ENCODE measurements at places on chromosomes 3 and 15.

GRCh38 chr3:29561651-29562149 is 280.8 kb downstream of the RBMS3 start:
- no peak for DNase-seq
- H3K27me3 ChIP-seq, result no peaks in the 10 kb centered on the region
- H3K27ac ChIP-seq, result no peak overlapping the region
- H3K36me3 ChIP-seq, result no peaks in the 10 kb centered on the region
- no peaks in the 10 kb centered on the region for H3K4me1 ChIP-seq

DNA sequence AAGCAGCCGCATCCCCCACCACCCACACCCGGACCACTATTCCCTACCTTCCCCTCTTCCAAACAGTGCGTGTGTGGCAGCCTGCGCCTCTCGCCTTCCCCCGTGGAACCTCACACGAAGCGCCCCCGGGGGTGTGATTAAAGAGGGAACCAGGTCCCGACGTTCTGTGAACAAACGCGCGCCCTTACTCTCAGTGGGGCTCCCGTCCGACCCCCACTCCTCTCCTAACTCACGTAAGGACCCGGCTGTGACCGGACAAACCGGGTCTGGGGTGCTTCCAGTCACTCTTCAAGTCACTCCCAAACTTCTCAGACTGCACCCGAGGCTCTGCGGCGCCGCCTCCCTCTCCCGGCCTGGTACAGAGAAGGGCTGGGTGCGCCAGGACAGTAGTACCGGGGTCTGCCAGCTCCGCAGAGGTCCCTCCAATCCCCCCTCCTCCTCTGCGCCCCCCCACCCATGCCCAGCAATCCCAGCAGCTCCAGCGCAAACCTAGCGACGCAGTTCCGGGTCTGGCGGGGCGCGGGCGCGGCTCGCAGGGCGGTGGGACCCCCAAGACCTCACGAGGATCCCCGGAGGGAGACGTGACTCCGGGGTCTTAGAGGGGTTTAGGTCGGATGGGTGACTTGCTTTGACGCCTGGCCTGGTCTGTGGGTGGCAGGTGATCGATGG is 574 bp downstream of the DUOXA1 start:
- H3K27me3 ChIP-seq, result no peaks in the 10 kb centered on the region
- H3K36me3 ChIP-seq, result no peaks in the 10 kb centered on the region
- H3K27ac ChIP-seq, result peak overlapping the region; percentile 55
- no peak for DNase-seq
- H3K4me1 ChIP-seq, result peaks cover 10% of the 10 kb centered on the region

DNA sequence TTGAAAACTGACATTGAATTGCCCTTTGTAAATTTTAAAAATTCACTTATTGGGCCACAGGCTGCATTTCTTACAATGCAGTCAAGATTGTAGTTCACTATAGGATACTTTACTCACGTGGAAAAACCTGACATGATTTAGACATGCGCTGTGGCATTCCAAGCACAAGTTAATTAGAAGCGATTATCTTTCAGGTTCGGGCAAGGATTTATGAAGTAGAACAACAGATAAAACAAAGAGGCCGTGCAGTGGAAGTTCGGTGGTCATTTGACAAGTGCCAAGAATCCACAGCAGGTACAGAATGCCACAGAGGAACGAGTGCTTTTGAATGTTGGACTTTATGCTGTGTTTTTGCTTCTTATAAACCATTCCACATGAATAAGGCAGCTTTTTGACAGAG is 37.8 kb downstream of the GPR171 start:
- H3K4me3 ChIP-seq, result no peak overlapping the region
- no peaks in the 10 kb centered on the region for H3K36me3 ChIP-seq
- H3K4me1 ChIP-seq, result no peaks in the 10 kb centered on the region

DNA sequence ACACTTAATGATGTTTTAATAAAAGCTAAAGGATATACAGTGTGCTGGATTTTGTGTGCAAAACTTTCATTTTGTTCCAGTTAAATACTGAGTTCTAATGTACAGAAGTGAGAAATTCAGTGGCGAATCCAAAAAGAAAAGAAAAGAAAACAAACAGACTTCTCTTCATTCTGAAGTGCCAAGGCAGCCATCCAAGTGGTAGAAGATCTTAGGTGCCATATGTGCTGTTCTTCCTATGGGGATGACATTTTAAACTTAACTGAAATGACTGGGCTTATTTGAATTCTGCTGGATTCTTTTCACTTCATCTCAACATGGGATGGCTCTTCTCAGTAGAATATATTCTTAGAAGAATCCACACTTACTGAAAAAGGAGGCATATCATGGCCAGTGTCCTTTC is 416.5 kb downstream of the ROBO2 start:
- no peak overlapping the region for H3K4me3 ChIP-seq
- no peaks in the 10 kb centered on the region for H3K36me3 ChIP-seq
- no peaks in the 10 kb centered on the region for H3K27me3 ChIP-seq
- H3K4me1 ChIP-seq, result no peaks in the 10 kb centered on the region
- no peak overlapping the region for H3K27ac ChIP-seq
- no peak for DNase-seq

GRCh38 chr3:152264378-152264777 is 4.4 kb upstream of the MBNL1 start:
- DNase-seq, result no peak
- no peak overlapping the region for H3K4me3 ChIP-seq
- H3K36me3 ChIP-seq, result no peaks in the 10 kb centered on the region
- H3K27me3 ChIP-seq, result no peaks in the 10 kb centered on the region

- no peaks in the 10 kb centered on the region for H3K27me3 ChIP-seq
- no peak overlapping the region for H3K4me3 ChIP-seq
- H3K27ac ChIP-seq, result no peak overlapping the region
- H3K4me1 ChIP-seq, result no peaks in the 10 kb centered on the region
- DNase-seq, result no peak
These were observed 141.5 kb downstream of the AQP9 start for GRCh38 chr15:58279654-58280053.

DNA sequence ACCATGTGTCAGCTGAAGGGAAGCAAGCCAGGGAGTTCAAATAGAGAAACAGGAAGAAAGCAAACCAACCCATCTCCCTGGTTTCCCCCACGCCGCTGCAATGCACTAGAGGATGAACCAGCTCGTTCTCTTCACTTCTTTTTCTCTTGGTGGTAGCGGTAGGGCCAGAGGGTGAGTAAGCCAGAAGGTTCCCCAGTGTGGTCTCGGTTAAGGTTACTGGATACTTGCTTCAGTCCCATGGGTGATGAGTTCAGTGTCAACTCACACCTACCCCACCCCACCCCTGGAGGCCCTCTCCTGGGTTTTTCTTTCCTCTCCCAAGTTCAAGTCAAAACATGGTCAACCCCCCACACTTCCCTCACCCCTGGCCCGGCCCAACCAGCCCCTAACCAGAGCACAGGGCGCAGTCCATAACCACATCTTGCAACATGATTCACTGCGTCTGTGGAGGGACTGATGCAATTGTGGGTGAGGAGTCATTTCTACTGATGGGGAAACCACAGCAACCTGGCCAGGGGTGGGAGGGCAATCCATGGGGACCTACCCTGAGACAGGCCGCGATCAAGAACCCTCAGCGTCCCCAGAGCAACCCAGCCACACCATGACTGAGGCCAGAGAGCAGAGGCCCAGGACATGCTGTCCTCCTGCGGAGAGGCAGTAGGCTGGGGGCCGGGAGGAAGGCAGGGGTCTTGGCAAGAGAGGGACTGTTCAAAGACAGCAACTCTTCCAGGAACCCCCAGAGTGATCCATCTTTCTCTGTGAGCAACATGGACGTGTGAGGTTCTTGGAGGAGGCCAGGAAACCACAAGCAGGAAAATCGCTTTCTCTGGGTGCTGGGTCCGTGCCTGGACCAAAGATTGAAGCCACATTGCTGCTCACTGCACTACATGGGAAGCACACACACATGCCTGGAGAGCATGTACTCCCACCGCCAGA is 276.6 kb downstream of the UACA start:
- DNase-seq, result no peak
- H3K4me3 ChIP-seq, result no peak overlapping the region
- no peak overlapping the region for H3K27ac ChIP-seq
- no peaks in the 10 kb centered on the region for H3K27me3 ChIP-seq
- no peaks in the 10 kb centered on the region for H3K36me3 ChIP-seq
- no peaks in the 10 kb centered on the region for H3K4me1 ChIP-seq

DNA sequence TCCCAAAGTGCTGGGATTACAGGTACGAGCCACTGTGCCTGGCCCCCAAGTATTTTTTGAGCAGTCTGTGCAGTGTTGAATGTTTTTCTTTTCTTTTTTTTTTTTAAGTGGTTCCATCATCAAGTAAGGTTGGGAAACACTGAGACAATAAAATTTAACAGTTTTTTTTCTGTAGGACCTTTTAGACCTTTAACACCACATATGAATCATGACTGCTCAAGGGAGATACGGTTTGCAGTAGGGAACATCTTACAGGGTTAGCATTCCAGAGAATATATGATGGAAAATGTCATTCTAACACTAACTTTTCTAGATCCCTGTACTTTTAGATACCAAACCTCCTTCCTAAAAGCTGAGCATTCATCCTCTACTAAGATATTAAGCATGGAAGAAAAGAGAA is 41.7 kb downstream of the SNX4 start:
- DNase-seq, result no peak
- no peak overlapping the region for H3K4me3 ChIP-seq
- no peaks in the 10 kb centered on the region for H3K27me3 ChIP-seq
- no peaks in the 10 kb centered on the region for H3K4me1 ChIP-seq
- H3K36me3 ChIP-seq, result no peaks in the 10 kb centered on the region

GRCh38 chr15:48109856-48110531 is 10.8 kb upstream of the SLC24A5 start:
- H3K4me3 ChIP-seq, result no peak overlapping the region
- no peak for DNase-seq
- H3K4me1 ChIP-seq, result no peaks in the 10 kb centered on the region
- no peaks in the 10 kb centered on the region for H3K27me3 ChIP-seq
- no peak overlapping the region for H3K27ac ChIP-seq

DNA sequence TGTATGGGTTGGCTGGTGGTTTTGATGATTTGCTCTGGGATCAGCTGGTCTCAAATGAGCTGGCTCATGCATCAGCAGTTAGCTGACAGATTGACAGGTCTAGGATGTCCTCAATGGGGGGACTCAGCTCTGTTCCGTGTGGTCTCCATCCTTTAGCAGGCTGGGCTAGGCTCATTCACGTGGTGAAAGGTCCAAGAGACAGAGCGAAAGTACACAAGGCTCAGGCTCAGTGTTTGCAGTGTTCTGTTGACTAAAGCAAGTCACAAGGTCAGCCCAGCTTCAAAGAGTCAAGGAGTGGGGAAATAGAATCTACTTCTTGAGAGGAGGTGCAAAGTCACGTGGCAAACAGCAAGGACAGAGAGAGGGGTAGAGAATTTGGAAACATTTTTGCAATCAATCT is 126.5 kb upstream of the CMC1 start:
- DNase-seq, result no peak
- H3K36me3 ChIP-seq, result no peaks in the 10 kb centered on the region
- H3K27ac ChIP-seq, result no peak overlapping the region
- no peaks in the 10 kb centered on the region for H3K27me3 ChIP-seq
- H3K4me3 ChIP-seq, result no peak overlapping the region
- no peaks in the 10 kb centered on the region for H3K4me1 ChIP-seq

GRCh38 chr3:44932986-44933944 is 42.7 kb downstream of the ZDHHC3 start:
- H3K36me3 ChIP-seq, result peaks cover 31% of the 10 kb centered on the region
- H3K27ac ChIP-seq, result no peak overlapping the region
- no peaks in the 10 kb centered on the region for H3K4me1 ChIP-seq
- DNase-seq, result no peak
- no peaks in the 10 kb centered on the region for H3K27me3 ChIP-seq

GRCh38 chr3:51538115-51538458 is 432 bp upstream of the RAD54L2 start:
- peak overlapping the region; percentile 92 for H3K27ac ChIP-seq
- DNase-seq, result no peak
- H3K4me3 ChIP-seq, result peak overlapping the region; percentile 88
- H3K27me3 ChIP-seq, result no peaks in the 10 kb centered on the region
- peaks cover 25% of the 10 kb centered on the region for H3K4me1 ChIP-seq

- peaks cover 39% of the 10 kb centered on the region for H3K4me1 ChIP-seq
- no peaks in the 10 kb centered on the region for H3K27me3 ChIP-seq
- H3K4me3 ChIP-seq, result no peak overlapping the region
- H3K27ac ChIP-seq, result no peak overlapping the region
These were observed 309.7 kb downstream of the SLC9A9 start for GRCh38 chr3:143538577-143538981.

DNA sequence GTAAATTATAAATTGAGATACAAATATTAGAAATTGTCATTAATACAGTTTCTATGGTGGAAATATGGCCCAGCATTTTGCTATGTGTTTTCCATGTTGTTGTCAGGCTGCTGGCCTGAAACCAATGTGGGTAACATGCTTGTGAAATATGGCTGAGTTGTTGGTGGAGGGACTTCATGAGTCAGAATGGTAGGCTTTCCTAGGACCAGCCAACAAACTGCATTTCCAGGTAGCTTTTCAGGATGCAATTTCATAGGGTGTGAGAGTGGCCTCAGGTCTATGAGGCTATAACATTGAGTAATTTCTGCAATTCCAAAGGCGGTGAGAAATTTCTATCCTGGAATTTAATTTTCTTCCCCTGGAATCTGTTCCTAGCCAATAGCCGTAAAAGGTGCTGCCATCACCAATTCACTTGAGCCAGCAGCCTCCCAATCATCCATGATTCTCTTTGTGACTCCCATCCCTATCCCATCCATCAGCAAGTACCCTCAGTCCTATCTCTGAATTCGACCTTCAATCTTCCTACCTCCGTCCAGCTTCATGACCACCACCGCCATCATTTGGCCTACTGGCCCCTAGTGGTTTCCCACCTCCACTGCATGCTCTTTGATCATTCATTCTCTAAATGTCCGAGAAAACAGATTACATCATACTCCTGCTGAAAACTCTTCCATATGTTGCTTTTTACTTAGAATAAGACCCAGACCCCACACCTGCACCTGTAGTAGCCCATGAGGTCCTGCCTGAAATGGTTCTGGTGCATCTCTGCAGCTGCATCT is 276.6 kb upstream of the CFAP20DC start:
- no peaks in the 10 kb centered on the region for H3K27me3 ChIP-seq
- no peaks in the 10 kb centered on the region for H3K36me3 ChIP-seq
- H3K27ac ChIP-seq, result no peak overlapping the region
- no peak for DNase-seq
- H3K4me3 ChIP-seq, result no peak overlapping the region
- H3K4me1 ChIP-seq, result no peaks in the 10 kb centered on the region

GRCh38 chr3:66432767-66433521 is 67.9 kb downstream of the LRIG1 start:
- no peak overlapping the region for H3K4me3 ChIP-seq
- peaks cover 64% of the 10 kb centered on the region for H3K4me1 ChIP-seq
- H3K36me3 ChIP-seq, result no peaks in the 10 kb centered on the region
- no peaks in the 10 kb centered on the region for H3K27me3 ChIP-seq

GRCh38 chr3:122553171-122553570 is 10.9 kb downstream of the PARP9 start:
- peaks cover 59% of the 10 kb centered on the region for H3K36me3 ChIP-seq
- no peaks in the 10 kb centered on the region for H3K4me1 ChIP-seq
- DNase-seq, result no peak
- H3K27me3 ChIP-seq, result no peaks in the 10 kb centered on the region

- H3K36me3 ChIP-seq, result no peaks in the 10 kb centered on the region
- H3K27me3 ChIP-seq, result no peaks in the 10 kb centered on the region
- H3K4me1 ChIP-seq, result peaks cover 5% of the 10 kb centered on the region
- H3K27ac ChIP-seq, result no peak overlapping the region
- no peak for DNase-seq
These were observed 148.7 kb downstream of the MEX3B start for GRCh38 chr15:81897057-81897677.
